ENCODE measurements at places on chromosomes 11 and 22. TPM values are rescaled to one million over a fixed set of nuclear protein-coding genes. Genes with fewer than 3 reads are reported as not detected.
A peak's percentile ranks its signal among the peaks of the same experiment; 100 is the strongest.

PIM3 gene
- 18.6 TPM for total RNA-seq

FOLR3 gene
- total RNA-seq: not detected

APOC3 gene
- total RNA-seq: not detected

RASSF10 gene
- total RNA-seq: not detected

TRPM5 gene
- total RNA-seq: not detected

SPCS2 gene
- total RNA-seq: 155 TPM

GDPD4 gene
- total RNA-seq: not detected

XKR3 gene
- not detected for total RNA-seq

KDM4E gene
- total RNA-seq: not detected

MMP10 gene
- not detected for total RNA-seq

FGF3 gene
- total RNA-seq: 2.5 TPM

MGAT3 gene
- 9.4 TPM for total RNA-seq

WT1 gene
- total RNA-seq: not detected

MYBPC3 gene
- not detected for total RNA-seq

AGBL2 gene
- 0.34 TPM for total RNA-seq

GRCh38 chr22:41862530-41863266 lies 29.8 kb downstream of the SREBF2 start:
- no peak for DNase-seq

DNA sequence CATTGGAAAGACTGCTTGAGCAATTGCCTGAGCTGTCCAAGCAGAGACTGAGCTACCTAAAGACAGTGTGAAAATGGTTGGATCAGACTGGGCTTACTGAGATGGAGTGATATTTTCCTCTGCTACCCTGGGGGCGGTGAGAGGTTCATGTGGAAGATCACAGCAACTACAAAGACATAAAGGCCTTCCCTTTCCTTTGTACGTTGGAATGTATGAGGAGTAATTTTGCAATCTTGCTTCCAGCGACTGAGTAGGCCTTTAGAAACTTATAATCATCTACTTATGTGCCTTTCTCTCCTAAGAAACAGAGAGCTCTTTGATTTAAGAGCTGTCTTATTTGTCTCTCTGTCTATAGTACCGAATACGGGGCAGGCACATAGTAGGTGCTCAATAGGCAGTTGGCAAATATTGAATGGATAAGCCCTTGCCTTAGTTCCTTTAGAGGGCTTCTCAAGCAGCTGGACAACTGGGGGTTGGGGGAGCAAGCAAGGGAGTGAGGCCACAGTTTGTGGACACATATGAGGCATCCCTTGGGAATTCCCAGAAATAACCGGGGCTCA lies 2.4 kb upstream of the HEPACAM start:
- no peak for DNase-seq

- no peak for DNase-seq
Observed at GRCh38 chr22:31192513-31192912, 19.6 kb upstream of the LIMK2 start.

DNA sequence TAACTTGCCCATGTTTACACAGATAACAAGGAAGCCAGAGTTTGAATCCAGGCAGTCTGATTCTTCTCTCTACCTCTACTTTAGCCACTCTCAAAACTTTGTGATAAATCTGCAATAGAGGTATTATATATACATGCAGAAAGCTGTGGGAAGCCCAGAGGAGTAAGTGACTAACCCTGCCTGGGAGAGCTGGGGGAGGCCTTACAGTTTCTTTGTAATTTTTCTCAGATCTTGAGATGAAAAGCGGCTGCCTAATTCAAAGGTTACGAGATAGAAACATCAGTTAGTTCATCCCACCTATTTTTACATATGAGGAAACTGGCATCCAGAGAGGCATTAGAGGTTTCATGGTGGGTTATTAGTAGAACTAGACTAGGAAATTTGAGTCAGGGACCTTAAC lies 4.9 kb downstream of the STIM1 start:
- no peak for DNase-seq

GRCh38 chr22:30308518-30309230 lies 18.1 kb downstream of the TBC1D10A start:
- DNase-seq: no peak

DNA sequence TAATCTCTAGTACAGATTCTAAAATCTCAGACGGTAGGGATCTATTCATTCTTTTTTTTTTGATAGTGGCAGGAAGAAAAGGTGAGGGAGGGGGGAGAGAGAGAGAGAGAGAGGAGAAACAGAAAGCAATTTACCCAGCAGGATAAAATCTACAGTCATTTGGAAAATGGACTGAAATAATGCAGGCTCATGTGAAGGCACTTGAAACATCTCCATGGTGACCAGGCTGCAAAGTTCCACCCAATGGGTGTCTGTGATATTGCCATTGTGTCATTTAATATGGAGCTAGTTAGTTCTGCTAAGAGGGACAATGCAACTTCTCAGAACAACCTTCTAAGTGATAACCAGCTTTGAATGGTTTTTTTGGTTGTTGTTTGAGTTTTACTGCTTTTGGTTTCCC lies 165.2 kb upstream of the RAG2 start:
- no peak for DNase-seq

DNA sequence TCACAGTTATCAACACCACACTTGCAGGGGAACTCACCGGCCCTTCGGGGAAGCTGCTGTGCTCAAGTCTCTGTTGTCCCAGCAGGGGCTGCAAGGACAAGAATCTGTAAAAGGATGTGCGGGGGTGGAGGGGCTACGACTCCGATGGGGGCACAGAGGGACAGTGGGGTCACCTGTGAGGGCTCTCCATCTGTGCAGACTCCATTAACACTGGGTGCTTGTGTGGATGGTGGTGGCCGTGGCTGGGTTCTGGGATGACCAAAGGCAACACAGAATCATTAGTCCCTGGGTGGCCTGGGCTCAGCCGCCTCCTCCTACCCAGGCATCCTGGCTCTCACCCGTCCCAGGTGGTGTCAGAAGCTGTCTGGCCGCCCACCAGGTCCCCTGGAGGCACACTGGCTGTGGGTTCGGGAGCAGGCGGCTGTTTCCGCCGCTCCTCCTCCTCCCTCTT lies 10.2 kb upstream of the RBM4B start:
- DNase-seq: no peak

DNA sequence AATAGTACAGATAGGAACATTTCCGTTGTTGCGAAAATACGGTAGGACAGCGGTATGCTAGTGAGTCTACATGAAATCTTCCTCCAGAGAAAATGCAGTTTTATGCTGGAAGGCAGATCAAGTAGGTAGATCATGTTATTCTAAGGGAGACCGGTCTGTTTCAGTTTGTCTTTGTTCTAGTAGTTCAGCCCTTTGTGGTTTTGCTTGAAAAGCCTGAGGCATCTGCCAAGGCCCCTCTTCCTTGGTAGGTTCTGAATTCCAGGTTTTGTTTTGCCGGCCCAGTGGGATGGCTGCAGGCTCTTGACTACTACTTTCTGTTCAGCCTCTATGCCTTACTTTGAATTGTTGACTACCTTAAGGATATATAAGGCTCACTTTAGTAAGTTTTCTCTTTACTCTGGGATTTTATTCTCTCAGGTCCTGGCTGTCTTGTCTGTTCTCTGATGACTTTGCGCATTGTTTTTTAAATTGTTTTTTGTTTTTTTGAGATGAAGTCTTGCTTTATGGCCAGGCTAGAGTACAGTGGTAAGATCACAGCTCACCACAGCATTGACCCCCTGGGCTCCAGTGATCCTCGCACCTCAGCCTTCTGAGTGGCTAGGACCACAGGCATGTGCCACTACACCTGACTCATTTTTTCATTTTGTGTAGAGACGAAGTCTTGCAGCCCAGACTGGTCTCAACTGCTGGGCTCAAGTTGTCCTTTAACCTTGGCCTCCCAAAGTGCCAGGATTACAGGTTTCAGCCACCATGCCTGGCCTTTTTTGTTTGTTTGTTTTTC lies 53.7 kb downstream of the HIPK3 start:
- no peak for DNase-seq

DNA sequence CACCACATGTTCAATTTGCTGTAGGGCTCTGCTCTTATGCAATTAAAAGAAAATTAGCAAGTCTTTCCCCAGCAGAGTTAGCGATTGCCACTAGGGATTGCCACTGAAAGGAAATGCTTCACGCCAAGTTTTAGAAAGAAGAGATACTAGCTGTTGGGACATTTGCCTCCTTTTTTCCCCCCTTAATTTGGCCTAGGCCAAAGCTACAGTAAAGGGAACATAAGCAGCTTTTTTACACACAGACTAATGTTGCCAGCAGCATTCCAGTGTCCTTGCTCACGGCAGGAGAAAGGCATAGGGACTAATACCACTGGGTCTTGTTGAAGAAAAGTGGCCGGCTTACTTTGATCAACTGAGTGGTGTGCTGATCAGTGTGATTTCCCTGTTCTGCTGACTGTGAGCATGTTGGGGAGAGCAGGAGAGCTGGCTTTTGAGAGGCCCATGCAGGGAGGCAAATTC lies 71.2 kb downstream of the PHF21A start:
- no peak for DNase-seq

GRCh38 chr11:95897731-95898130 lies 26.2 kb downstream of the MTMR2 start:
- no peak for DNase-seq

- DNase-seq: peak; percentile 54
Observed at GRCh38 chr11:116611998-116612620, 160.7 kb downstream of the BUD13 start.

- DNase-seq: no peak
Observed at GRCh38 chr11:82775736-82776346, 42.2 kb upstream of the FAM181B start.

- DNase-seq: no peak
Observed at GRCh38 chr11:40894501-40894900, 565.0 kb downstream of the LRRC4C start.

DNA sequence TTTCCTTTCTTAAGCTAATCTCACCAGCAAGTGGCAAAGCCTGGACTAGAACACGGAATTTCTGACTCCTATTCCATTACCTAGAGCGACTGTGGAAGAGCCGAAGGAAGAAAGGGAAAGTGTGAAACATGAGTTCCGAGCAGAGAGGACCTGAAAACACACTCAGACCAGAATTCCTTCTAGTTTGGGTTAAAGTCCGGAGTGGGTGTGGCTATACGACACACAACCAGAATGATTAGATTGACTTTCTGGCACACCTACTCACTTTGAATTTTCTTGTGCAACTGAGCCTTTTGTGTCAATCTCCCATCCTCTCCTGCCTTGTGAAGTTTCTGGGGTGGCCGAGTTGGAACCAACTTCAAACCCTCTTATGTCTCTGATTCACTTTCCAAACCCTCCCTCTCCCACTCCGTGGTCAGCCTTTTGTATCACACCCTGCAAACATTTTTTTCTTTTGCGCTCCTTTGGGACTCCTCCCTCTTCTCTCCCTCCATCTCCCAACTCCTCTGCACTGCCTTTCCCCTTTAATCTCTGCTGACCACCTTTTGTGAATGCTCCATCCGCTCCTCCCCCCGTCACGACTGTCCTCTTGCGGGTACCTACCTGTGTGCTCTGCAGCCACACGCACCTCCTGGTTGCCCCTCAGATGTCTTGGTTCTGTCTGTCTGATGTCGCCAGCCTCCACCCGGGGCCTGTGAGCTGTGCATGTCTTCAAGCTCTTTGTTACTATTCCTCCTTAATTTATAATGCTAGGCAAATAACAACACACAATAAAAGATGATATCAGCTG lies 86.3 kb upstream of the BLID start:
- no peak for DNase-seq

- no peak for DNase-seq
Observed at GRCh38 chr11:76578654-76579055, 91.9 kb downstream of the LRRC32 start.

DNA sequence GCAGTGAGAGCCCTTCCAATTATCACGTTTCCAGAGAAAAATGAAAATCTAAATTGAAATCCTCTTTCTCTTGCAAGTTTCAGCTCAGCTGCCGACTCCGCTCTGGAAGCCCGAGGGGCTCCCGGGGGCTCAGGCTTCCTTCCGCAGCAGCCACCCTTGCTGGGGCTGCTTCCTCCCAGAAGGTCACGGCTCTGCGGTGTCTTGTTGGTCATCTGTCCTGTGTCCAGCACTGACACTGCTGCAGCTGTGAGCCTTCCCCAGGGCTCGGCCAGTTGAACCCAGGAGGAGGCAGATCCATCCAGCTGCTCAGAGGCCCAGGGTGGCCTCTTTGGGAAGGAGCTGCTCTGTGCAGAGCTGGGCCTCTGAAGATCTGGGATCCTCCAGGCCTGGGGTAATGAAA lies 1337.2 kb downstream of the TBC1D22A start:
- peak; percentile 84 for DNase-seq

- DNase-seq: no peak
Observed at GRCh38 chr22:50301581-50301991, 5.9 kb downstream of the PLXNB2 start.
